ENCODE measurements at places on chromosomes 13 and 19.
A peak's percentile ranks its signal among the peaks of the same experiment; 100 is the strongest.

DNA sequence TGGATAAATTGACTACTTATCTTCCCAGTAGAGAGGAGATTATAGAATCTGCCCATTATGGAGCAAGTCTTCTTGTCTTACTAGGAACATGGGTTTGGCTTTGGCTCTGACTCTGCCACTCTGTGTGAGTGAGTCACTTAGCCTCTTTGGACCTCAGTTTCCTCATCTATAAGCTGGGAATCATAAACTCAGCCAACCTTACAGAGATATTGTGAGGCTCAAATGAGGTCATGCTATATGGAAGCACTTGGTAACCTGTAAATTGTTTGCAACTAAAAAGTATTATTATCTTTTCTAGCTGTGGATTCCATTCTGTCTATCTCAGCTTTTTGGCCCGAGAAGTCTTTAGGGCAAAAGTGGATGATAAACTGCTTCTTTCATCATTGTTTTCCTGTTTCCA, 186.8 kb upstream of the TSC22D1 start:
- no peak for DNase-seq

DNA sequence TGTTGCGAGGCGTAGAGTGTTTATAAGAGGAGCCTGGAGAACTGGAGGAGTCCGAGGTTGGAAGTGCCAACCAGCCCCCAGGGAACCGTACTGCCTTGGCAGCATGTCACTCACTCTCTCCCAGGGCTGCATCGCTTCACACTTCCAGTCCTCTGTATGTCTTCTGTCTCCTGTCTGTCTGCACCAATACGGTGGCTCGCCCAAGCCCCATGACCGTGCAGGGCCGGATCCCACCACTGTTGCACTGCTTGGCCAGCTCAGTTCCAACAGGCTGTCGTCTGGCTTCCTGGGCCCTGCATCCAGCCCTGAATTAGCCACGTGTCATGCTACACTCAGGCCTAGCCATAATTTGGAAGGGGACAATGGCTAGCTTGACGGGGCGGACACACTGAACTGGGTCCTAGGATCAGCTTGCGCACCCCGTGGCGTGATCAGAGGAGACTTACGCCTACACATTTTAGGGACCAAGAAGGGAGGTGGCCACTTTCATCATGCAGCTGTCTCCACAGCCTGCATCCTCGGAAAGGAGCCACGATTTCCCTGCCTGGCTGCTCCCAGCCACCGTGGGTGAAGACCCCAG, 147.1 kb downstream of the URI1 start:
- DNase-seq = no peak

- DNase-seq = no peak
Observed at GRCh38 chr13:46327246-46327645, 59.8 kb downstream of the RUBCNL start.

DNA sequence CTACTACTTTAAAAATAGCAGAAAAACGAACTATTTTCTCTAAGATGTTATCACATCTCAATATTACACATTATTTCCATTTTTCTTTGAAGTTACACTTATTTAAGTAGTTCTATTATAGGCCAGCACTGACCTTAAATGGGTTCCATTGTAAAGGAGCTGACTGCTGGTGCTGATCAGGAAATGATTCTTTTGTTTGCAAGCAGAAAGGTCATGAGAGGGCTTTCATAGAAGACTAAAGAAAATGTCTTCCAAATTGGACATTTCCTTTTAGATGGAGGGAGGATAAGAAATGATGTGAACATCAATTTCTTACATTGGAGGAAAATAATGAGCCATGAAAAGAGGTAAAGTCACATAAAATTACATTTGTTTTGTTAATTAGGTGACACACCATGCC, 96.2 kb downstream of the SUCLA2 start:
- DNase-seq = no peak

- no peak for DNase-seq
Observed at GRCh38 chr19:53907690-53908089, 1.4 kb upstream of the CACNG7 start.

DNA sequence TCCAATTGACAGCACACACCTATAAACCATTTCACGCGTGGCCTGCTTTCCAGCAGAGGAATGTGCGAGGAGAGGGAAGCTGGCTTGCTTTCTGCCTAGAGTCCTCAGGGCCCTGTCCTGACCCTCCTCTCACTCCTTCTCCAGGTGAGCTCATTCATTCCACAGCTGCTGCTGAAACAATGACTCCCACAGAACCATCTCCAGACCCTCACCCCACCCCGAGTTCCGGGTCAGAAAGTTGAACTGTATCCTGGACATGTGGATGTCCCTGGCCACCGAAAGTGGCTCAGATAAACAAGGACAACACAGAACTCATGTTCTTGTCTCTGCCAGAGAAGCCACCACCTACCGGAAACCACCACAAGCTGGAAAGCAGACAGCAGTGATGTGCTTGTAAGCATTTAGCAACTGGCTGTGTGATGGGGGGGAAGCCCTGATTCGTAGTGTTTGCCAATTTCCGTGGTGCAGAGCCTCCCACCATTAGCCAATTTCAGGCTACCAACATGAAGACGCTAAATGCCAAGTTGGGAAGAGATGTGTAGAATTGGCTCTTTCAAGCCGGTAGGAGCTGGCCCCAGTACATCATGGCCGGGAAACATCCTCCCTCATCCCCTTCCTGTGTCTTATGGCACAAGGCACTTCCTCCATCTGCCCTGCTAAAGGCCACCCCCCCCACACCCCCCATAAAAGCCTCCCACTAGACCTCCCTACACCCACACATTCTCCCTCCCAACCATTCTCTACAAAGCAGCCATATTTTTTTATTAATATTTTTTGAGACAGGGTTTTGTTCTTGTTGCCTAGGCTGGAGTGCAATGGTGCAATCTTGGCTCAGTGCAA, 5.0 kb downstream of the SYCE2 start:
- peak; percentile 42 for DNase-seq

DNA sequence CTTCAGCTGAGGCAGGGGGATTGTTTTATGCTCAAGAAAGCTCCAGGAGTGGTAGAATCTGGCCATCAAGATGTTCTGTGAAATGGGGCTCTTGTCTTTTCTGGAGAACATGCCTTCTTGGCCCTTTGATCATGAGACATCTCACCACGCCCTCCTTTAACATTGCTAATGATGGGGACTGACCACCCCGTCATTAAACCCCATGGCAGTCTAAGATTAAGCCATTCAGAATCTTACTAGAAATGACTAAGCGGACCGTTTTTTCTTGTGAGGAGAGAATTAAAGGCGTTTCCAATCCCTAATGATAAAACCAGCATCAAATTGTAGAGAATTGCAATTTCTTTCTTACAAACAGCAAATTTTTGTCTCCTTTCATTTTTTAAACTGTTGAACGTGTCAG, 89.4 kb downstream of the COL4A2 start:
- DNase-seq = no peak

GRCh38 chr13:44322928-44323327, 50.7 kb upstream of the SERP2 start:
- DNase-seq = no peak

DNA sequence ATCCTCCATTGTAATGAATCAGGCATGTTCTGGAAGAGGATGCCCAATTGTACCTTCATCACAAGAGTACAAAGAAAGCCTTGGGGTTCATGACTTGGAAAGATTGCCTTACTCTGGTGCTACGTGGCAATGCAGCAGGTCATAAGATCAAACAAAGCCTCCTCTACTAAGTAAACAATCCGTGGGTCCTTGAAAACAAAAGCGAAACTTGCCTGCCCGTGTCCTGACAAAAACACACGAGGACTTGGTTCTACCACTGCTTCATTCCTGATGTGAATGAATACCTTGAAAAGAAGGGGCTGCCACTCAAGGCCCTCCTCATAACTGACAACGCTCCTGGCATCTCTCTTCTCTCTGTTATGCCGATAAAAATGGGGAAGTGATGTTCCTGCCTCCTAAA, 18.9 kb downstream of the ZNF563 start:
- no peak for DNase-seq

DNA sequence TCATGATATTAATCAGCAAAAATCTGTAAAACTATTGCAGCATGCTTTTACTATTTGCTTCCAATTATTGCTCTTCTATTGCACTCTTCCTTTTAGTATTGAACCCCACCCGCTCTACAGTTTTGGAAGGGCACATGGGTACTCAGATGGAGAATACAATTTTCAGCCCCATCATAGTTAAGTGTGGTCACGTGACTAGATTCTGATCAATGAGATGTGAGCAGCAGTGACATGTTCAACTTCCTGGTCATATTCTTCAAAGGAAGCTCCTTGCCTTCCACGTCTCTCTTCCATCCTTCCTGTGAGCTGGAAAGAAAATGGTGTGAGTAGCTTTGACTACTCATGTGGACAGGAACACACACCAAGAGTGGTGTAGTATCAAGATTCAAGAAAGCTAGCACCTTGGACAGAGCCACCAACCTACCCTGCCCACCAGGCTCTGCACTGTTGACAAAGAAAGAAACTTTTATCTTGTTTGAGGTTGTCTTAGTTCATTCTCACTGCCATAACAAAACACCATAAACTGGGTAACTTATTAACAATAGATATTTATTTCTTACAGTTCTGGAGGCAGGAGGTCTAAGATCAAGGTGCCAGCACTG, 3.8 kb upstream of the FGF14 start:
- no peak for DNase-seq

- DNase-seq = no peak
Observed at GRCh38 chr19:46608178-46608577, 7.0 kb downstream of the CALM3 start.

DNA sequence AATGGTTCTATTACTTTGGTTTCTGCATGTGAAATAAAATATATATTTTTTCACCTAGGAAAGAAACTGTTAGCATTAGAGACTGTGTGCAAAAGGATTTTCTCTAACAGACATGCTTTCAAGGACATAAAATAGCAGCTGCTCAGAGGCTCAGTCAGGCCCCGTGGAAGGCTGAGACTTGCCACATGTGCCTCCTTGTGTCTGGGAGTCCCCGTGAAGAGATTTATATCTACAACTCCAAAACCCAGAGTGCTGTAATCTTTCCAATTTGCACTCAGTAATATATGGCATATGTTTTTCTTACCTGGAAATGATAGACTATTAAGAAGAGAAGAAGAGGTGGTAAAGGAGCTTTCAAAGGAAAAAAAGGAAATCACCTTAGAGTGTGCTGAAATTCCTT, 371.6 kb upstream of the OBI1 start:
- no peak for DNase-seq

DNA sequence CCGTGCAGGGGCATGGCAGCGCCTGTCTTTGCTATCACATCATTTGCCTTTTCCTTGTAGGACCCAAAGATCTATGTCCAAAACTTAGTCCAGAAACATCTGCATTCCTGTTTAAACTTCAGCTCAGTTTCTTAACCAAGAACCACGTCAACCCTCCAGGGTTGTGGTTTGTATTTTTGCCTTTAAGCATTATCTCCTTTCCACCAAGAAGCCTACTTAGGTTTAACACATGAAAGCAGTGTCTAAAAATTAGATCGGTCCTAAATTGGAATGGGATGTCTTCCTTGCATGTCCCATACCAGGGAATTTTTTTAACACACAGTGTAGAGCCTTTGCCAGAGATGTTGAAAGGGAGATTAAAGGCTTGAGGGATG, 38.8 kb downstream of the DHRS12 start:
- no peak for DNase-seq

DNA sequence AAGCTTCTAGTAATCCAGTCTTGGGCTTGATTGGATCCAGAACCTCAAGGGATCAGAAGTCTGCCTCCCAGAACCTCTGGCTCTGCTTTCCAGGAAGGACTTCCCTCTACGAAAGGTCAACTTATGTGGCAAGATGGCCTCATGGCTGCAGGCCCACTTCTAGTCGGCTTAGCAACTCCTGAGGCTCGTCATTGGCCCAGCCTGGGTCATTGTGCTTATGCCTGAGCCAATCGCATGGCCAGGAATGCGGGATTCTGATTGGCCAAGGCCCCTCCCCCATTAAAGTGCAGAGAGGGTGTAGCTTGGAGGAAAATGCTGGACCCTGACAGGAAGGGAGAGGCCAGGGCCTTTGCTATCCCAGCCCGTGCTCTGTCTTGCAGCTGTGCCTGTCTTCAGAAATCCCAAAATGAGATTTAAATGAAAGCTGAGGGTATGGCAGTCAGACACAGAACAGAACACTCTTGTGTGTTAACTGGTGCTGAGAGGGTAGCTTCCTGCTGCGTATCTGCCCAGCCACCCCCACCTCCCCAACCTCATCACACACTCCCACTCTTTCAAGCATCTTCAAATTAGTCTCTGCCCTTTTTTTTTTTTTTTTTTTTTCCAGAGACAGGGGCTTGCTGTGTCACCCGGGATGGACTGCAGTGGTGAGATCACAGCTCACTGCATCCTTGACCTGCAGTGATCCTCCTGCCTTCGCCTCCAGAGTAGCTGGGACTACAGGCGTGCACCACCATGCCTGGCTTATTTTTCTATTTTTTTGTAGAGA, 5.5 kb upstream of the CCNE1 start:
- DNase-seq = no peak

DNA sequence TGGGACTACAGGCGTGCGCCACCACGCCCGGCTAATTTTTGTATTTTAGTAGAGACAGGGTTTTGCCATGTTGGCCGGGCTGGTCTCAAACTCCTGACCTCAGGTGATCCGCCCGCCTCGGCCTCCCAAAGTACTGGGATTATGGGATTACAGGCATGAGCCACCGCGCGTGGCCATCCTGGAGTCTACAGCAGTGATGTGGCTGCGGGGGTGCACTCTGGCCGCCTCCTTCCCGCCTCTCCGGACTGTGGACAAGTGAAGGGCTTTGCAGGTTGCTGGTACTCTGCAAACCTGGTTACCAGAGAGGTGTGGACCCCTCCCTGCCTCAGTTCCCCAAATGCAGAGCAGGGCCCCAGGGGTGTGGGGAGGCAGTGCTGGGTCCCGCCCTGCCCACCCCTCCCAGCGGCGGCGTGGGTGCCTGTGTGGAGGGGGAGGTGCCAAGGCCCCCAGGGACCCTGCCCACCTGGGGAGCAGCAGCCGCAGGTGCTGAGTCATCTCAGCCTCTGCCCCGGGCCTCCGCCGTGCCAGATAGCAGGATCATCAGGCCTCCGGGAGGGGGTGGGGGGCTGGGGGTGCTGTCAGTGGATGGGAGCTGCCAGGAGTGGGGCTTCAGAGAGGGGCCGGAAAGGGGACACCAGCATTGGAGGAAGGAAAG, 23.1 kb downstream of the ARID3A start:
- DNase-seq = no peak

GRCh38 chr13:42272804-42273175, 838 bp downstream of the AKAP11 start:
- peak; percentile 25 for DNase-seq

GRCh38 chr13:45206340-45206739, 5.5 kb upstream of the KCTD4 start:
- DNase-seq = peak; percentile 11

GRCh38 chr13:25802579-25802978, 249.2 kb downstream of the SHISA2 start:
- DNase-seq = no peak

- no peak for DNase-seq
Observed at GRCh38 chr13:69319656-69320055, 788.0 kb upstream of the ATXN8OS start.

- DNase-seq = no peak
Observed at GRCh38 chr13:110479215-110479545, 82.3 kb downstream of the RAB20 start.

GRCh38 chr19:51127755-51128154, 3.0 kb downstream of the SIGLEC9 start:
- no peak for DNase-seq

- DNase-seq = peak; percentile 66
Observed at GRCh38 chr13:112207129-112207528, 140.2 kb downstream of the SOX1 start.

- DNase-seq = no peak
Observed at GRCh38 chr13:111517641-111518010, 197.2 kb downstream of the TEX29 start.

- DNase-seq = no peak
Observed at GRCh38 chr19:8831373-8831772, 731 bp downstream of the ZNF558 start.

- DNase-seq = peak; percentile 94
Observed at GRCh38 chr19:29131456-29131855, 81.5 kb downstream of the UQCRFS1 start.

- no peak for DNase-seq
Observed at GRCh38 chr19:5784581-5785147, at the start of gene PRR22. TSS of gene PRR22 (minus strand) at chr19:5784746. CDS start at chr19:5784660, 86 bp downstream.
